Sciatic nerve (tissue), 2 donors: ENCODE measurements at places on chromosomes 4 and X. TPM values are rescaled to one million over a fixed set of nuclear protein-coding genes. Genes with fewer than 3 reads are reported as not detected.

Gene FHIP1A
- 15.3 TPM for total RNA-seq

Gene SYTL5
- total RNA-seq = not detected

Gene CENPVL1
- total RNA-seq = not detected

Gene FAM184B
- total RNA-seq = not detected

Gene EGF
- total RNA-seq = 0.85 TPM

Gene DMP1
- total RNA-seq = not detected

Gene FABP2
- not detected for total RNA-seq

Gene ANXA10
- total RNA-seq = not detected

Gene KLF8
- total RNA-seq = 20.1 TPM

Gene EDA2R
- 2.9 TPM for total RNA-seq

Gene MAGEA11
- total RNA-seq = not detected

Gene F8A2
- not detected for total RNA-seq

Gene NPY5R
- total RNA-seq = 0.36 TPM

Gene NPNT
- total RNA-seq = 39.4 TPM

Gene OTC
- 0.36 TPM for total RNA-seq

Gene NAT8L
- 8.1 TPM for total RNA-seq

Gene NSG1
- total RNA-seq = 12.2 TPM

Gene MAGEE2
- 0.53 TPM for total RNA-seq

Gene ZIC3
- total RNA-seq = not detected

Gene UGT2A3
- total RNA-seq = not detected

Gene SPATA4
- not detected for total RNA-seq

Gene PDLIM3
- total RNA-seq = 9.8 TPM

Gene NAAA
- total RNA-seq = 29.4 TPM

Gene TMEM47
- total RNA-seq = 20.7 TPM

Gene HPF1
- 31.3 TPM for total RNA-seq
